ENCODE measurements at places on chromosomes 1 and 21. TPM values are rescaled to one million over a fixed set of nuclear protein-coding genes. Genes with fewer than 3 reads are reported as not detected.

Gene KCNA3
- polyA plus RNA-seq, result 2.5 TPM

Gene GUCA2B
- not detected for polyA plus RNA-seq

Gene LCE1D
- not detected for polyA plus RNA-seq

Gene MCOLN3
- polyA plus RNA-seq, result 0.84 TPM

Gene RNU1-4
- polyA plus RNA-seq, result not detected

Gene OR2AK2
- not detected for polyA plus RNA-seq

Gene PLA2G5
- polyA plus RNA-seq, result 1.4 TPM

Gene S100A1
- polyA plus RNA-seq, result 0.91 TPM

Gene HPCA
- polyA plus RNA-seq, result 0.19 TPM

Gene NBPF4
- polyA plus RNA-seq, result 0.01 TPM

Gene PGLYRP3
- polyA plus RNA-seq, result not detected

Gene KCNJ9
- polyA plus RNA-seq, result not detected

Gene GBP4
- 13.5 TPM for polyA plus RNA-seq

Gene EVA1B
- polyA plus RNA-seq, result 59.5 TPM

Gene C1orf141
- polyA plus RNA-seq, result 0.49 TPM

Gene SLC25A34
- 2.7 TPM for polyA plus RNA-seq

Gene FMO3
- polyA plus RNA-seq, result 6.7 TPM

Gene CELA3A
- 0.92 TPM for polyA plus RNA-seq

Gene CFAP141
- polyA plus RNA-seq, result 8.4 TPM

Gene OR10R2
- polyA plus RNA-seq, result not detected

Gene TBCE
- 39.2 TPM for polyA plus RNA-seq

Gene SYT2
- 0.02 TPM for polyA plus RNA-seq

Gene OBSCN
- 5.1 TPM for polyA plus RNA-seq

Gene GPA33
- 0.69 TPM for polyA plus RNA-seq

Gene RNF186
- polyA plus RNA-seq, result not detected

Gene BMP8A
- polyA plus RNA-seq, result not detected

Gene ESPN
- 2.1 TPM for polyA plus RNA-seq

Gene RHCE
- 0.12 TPM for polyA plus RNA-seq

Gene UTS2
- polyA plus RNA-seq, result 1.8 TPM

Gene S100A4
- polyA plus RNA-seq, result 860 TPM

Gene TSPEAR
- polyA plus RNA-seq, result 0.12 TPM

Gene DMAP1
- polyA plus RNA-seq, result 33.6 TPM

Gene BCAR3
- 12.2 TPM for polyA plus RNA-seq

Gene TRIM58
- polyA plus RNA-seq, result 0.92 TPM

Gene CHI3L2
- polyA plus RNA-seq, result 206 TPM

Gene ANGEL2
- 22.5 TPM for polyA plus RNA-seq

Measured in lung (tissue), 17 donors.